ENCODE measurements at places on chromosomes 2 and 18. TPM values are rescaled to one million over a fixed set of nuclear protein-coding genes. Genes with fewer than 3 reads are reported as not detected.

GRCh38 chr2:213085538-213085937 is 65.9 kb downstream of the IKZF2 start:
- H3K4me1 ChIP-seq, result no peaks in the 10 kb centered on the region
- H3K4me3 ChIP-seq, result no peak overlapping the region
- H3K27me3 ChIP-seq, result no peaks in the 10 kb centered on the region
- H3K36me3 ChIP-seq, result no peaks in the 10 kb centered on the region

DNA sequence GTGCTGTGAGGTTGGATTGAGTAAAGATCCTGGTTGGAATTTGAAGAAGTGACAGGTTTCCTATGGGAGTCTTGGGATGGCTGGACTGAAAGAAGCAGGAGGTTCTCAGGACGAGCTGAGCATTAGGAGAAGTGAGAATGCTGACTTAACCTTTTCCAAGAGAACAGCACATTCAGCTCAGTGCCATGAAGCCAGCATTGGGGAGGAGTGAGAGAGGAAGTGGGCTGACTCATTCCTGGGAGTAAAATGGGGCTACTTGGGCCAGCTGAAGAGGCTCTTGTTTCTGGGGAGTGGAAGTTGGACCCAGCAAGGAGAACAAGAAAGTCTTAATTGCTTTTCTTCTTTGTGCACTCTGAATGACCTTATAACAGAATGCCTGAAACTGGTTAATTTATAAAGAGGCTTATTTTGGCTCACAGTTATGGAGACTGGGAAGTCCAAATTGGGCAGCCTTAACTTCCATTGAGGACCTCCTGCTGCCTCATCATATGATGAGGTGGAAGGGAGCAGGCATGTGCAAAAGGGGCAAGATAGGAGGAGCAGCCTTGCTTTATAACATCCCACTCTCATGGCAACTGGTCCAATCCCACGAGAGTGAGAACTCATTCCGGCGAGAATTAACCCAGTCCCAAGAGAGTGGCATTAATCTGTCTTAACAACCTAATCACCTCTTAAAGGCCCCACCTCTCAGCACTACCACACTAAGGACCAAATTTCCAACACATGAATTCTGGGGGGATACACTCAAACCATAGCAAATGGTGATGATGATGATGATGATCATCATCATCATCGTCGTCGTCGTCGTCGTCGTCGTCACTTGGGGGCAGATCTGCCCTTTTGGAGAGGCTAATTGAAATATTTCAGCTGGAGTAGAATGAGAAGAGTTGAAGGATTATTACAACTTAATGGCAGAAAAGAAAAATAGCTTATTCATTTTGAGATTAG is 26.1 kb downstream of the DGUOK start:
- H3K27me3 ChIP-seq, result no peaks in the 10 kb centered on the region
- peak; percentile 70 for DNase-seq
- no peak overlapping the region for H3K4me3 ChIP-seq
- H3K4me1 ChIP-seq, result no peaks in the 10 kb centered on the region

DNA sequence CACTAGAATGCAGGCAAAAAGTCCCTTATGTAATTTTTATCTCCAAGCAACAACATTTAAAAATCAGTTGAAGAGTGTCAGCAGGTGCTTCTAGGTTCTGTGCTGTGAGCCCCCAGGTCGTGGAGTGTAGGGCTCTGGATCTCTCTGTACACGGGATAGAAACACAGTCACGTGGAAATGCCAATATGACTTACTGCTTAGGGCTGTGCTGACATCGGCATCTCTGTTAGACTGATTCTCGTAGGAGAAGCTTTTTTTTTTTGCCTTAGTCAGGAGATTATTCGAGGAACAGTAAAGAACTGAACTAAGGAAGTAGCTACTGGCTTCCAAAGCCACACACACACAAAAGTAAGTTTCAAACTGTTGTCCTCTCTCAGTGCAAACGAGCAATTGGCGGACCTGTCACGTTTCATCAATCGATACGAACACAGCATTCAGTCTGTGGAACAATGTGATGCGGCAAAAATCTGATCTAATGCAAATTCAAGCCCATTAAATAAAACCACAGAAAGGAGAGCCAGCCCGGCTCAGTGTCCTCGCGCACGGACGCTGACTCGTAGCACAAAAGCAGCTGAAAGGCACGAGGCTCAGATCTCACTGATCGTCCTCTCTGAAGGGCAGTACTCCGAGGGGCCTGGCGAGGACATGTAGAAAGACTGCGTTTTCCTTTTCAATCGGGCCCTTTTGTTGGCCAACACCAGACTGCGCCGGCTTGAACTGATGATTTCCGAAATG is 41.5 kb downstream of the PRELID3A start:
- no peaks in the 10 kb centered on the region for H3K27me3 ChIP-seq
- no peak overlapping the region for H3K4me3 ChIP-seq
- H3K27ac ChIP-seq, result no peak overlapping the region
- no peaks in the 10 kb centered on the region for H3K4me1 ChIP-seq

- H3K4me3 ChIP-seq, result no peak overlapping the region
- H3K27me3 ChIP-seq, result no peaks in the 10 kb centered on the region
- no peak overlapping the region for H3K27ac ChIP-seq
- no peaks in the 10 kb centered on the region for H3K4me1 ChIP-seq
- DNase-seq, result no peak
- no peaks in the 10 kb centered on the region for H3K36me3 ChIP-seq
Observed at GRCh38 chr2:175576270-175576669, 394.8 kb upstream of the ATP5MC3 start.

DNA sequence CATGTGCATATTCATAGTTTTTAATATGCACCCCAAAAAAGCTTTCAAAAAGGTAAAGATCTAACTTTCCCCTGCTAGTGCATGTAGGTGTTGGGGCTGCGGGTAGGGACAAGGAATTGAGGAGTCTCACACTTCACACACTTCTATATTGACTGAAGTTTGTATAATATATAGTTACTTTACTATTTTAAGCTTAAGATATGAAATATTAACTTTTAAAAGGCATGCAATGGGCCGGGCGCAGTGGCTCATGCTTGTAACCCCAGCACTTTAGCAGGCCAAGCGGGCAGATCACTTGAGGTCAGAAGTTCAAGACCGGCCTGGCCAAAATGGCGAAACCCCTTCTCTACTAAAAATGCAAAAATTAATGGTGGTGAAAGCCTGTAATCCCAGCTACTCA is 109.1 kb upstream of the SH3BP4 start:
- no peaks in the 10 kb centered on the region for H3K4me1 ChIP-seq
- H3K36me3 ChIP-seq, result no peaks in the 10 kb centered on the region
- no peaks in the 10 kb centered on the region for H3K27me3 ChIP-seq

DNA sequence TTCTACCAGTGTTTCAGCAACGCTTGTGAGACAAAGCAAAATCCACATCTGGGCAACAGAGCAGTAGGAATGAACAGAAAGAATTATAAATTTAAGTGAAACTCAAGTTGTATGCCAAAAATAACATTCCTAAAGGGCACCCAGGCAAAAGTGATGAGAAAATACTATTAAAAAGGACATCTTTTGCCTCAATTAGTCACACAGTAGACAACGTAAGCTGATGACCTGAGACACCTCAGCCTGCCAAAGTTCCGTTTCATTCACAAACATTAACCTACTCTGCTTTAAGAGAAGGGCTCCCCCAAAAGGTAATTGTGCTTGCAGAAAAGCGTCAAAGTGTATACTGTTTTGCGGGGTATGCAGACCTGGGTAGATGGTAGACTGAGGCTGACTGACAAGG is 7.2 kb downstream of the HDLBP start:
- DNase-seq, result no peak
- no peaks in the 10 kb centered on the region for H3K4me1 ChIP-seq
- H3K27me3 ChIP-seq, result no peaks in the 10 kb centered on the region
- H3K4me3 ChIP-seq, result no peak overlapping the region
- H3K27ac ChIP-seq, result no peak overlapping the region
- H3K36me3 ChIP-seq, result no peaks in the 10 kb centered on the region

- H3K36me3 ChIP-seq, result no peaks in the 10 kb centered on the region
- DNase-seq, result no peak
- no peak overlapping the region for H3K4me3 ChIP-seq
- H3K27ac ChIP-seq, result no peak overlapping the region
Observed at GRCh38 chr18:51621864-51622160, 424.3 kb upstream of the MEX3C start.

DNA sequence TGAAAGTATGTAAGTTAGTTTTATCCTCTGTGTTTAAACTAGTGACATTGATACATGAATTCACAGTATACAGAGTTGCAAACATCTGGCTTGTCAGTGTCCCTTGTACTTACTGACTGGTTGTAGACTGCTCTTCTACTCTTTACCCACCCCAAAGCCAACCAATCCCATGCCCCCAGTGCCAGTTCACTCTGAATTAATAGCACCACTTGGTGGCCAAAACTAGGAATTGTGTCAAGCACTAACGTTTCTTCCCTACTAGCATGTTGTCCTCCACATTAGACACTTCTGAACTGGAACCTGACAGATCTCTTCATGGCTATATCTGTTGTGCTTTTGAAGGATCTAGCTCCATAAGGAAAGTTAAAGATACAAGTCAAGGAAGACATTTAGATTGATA is 27.2 kb upstream of the OTX1 start:
- no peak overlapping the region for H3K4me3 ChIP-seq
- H3K4me1 ChIP-seq, result no peaks in the 10 kb centered on the region
- no peaks in the 10 kb centered on the region for H3K27me3 ChIP-seq
- DNase-seq, result no peak
- H3K27ac ChIP-seq, result no peak overlapping the region

DNA sequence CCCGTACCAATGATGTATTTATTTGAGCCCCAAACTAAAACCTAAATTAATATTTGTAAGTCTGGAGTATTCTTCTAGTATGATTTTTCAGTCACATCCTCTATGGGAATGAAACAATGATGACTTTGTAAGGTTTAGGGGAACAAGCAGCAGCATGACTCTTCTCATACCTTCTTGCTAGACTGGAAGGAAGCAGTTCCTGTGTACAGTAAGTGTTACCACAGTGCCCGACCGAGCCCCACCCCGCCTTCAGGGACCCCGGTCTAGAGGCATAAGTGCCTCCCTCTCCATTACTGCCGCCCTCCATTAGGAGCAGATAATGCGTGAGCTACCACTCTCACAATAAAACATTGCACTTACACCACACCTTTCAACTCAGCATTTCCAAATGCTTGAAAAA is 599.3 kb downstream of the ARHGAP15 start:
- no peak for DNase-seq
- no peaks in the 10 kb centered on the region for H3K27me3 ChIP-seq
- no peaks in the 10 kb centered on the region for H3K36me3 ChIP-seq

DNA sequence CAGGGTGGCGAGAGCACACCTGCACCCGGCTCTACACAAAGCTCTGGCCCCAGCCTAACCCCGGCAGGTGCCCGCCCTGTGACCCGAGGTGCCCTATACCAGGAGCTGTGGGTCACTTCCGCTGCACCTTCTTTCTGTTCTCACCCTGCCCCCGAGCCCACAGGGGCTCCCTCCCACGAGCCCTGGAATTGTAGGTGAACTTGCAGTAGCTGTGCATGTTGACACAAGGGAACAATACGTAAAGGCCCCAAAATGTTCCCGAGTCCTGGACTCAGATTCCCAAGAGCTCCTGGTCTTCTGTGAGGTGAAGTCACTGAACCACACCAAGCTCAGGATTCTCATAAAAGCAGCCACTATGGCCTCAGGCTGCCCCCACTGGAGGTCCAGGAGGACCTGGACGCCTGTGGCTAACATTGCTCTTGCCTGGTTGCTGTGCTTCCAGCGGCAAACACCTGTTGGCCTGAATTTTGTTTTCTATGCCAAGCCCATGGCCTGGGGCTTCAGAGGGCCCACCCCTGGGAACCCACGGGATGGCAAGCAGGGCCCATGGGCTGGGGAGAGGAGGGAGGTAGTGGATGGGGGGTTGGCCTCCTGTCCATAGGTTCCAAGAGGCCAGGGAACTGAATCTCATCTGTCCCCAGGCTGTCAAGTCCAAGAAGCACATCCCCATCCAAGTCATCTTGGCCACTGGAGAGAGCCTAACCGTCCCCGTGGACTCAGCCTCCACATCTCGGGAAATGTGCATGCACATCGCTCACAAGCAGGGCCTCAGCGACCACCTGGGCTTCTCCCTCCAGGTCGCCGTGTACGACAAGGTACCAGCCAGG is 23.2 kb upstream of the GPR17 start:
- DNase-seq, result peak; percentile 38
- no peaks in the 10 kb centered on the region for H3K27me3 ChIP-seq
- no peaks in the 10 kb centered on the region for H3K4me1 ChIP-seq
- H3K36me3 ChIP-seq, result no peaks in the 10 kb centered on the region

GRCh38 chr2:120867290-120868241 is 131.9 kb downstream of the GLI2 start:
- peak overlapping the region; percentile 82 for H3K27ac ChIP-seq
- no peaks in the 10 kb centered on the region for H3K4me1 ChIP-seq
- DNase-seq, result peak; percentile 95
- H3K36me3 ChIP-seq, result no peaks in the 10 kb centered on the region

DNA sequence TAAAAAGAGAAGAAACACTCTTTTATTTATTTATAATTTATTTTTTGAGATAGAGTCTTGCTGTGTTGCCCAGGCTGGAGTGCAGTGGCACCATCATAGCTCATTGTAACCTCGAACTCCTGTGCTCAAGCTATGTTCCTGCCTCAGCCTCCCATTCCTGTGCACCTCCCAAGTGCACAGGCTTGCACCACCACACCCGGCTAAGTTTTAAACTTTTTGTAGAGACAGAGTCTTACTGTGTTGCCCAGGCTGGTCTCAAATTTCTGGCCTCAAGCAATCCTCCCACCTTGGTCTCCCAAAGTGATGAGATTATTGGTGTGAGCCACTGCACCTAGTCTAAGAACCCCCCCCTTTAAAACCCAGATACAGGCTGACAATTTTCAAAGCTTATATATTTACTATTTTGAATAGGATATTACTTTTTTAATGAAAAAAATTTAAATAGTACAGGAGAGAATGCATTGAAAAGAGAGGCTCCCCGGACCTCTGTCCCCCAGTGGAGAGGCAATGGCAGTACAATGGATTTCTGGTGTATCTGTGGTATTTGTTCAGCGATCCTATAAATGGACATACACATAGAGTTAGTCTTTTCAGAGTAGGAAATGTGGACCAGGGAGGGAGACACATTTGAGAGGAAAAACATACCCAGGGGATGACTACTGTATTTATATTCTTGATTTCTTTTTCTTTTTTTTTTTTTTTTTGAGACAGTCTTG is 48.1 kb upstream of the CNOT11 start:
- H3K4me1 ChIP-seq, result no peaks in the 10 kb centered on the region
- no peak for DNase-seq
- no peaks in the 10 kb centered on the region for H3K36me3 ChIP-seq
- H3K4me3 ChIP-seq, result no peak overlapping the region

DNA sequence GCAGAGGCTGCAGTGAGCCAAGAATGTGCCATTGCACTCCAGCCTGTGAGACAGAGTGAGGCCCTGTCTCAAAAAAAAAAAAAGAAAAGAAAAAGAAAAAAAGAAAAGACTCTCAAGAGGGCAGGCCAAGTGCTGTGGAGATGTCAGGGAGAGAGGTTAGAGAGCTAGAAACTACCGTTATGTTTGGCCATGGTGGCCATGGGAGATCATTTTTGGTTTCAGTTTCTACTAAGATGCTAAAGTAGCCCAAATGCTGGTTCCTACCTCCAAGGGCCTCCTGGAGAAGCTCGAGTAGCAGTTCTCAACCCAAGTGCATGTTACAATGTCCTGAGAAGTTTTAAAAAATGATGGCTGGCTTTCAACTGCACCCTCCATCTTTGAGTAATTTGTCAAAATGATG is 47.4 kb upstream of the TCF4 start:
- no peaks in the 10 kb centered on the region for H3K4me1 ChIP-seq
- H3K36me3 ChIP-seq, result no peaks in the 10 kb centered on the region
- H3K27me3 ChIP-seq, result no peaks in the 10 kb centered on the region

Gene CLEC4F
- polyA plus RNA-seq, result not detected

Gene POTEC
- not detected for polyA plus RNA-seq

Gene CPO
- not detected for polyA plus RNA-seq

Gene RNPEPL1
- 108 TPM for polyA plus RNA-seq

Gene DSC3
- polyA plus RNA-seq, result 2.0 TPM

All from aorta (tissue), 5 donors.